Suppressor macrophage treated with lipopolysaccharide for 4 hours (primary cell): ENCODE measurements at places on chromosomes 16 and 17.

DNA sequence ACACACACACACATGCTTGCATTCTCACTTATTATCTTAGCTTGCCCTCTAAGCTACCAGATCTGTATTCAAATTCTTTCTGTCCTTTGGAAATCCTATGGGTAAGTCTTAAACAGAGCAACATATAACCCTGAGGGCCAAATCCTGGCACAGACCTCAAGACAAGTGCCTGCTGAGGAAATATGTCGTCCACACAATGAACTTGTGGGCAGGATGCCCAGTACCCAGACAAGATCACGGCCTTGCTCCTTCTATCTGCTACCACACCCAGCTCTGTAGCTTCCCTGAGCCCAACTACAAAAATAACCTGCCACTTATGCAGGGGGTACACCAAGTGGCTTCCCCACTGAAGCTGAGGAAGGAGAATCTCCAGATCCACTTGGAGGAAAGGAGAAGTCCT lies 37.3 kb upstream of the FA2H start:
- DNase-seq: no peak

DNA sequence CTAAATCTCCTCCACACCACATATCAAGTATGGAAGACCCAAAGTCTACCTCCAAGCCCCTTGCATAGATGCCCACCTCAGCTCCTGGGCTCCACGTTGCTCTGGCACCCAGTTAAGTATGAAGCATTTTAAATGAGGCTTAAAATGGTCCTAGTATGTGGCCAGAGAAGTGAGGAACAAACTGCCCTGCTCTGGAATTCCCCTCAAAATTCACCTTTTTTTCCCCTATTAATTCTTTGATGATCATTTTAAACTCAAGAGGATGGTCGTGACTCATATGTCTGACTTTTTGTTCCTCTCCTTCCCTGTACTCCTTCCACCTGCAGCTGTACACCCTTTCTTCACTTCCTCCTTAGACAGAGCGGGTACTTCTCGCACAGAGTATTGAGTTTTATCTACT lies 234.5 kb upstream of the MYOCD start:
- DNase-seq: no peak

- peak; percentile 90 for DNase-seq
These were observed 6.7 kb downstream of the CCDC57 start for GRCh38 chr17:82205720-82206508.

- no peak for DNase-seq
These were observed 59.7 kb downstream of the VMP1 start for GRCh38 chr17:59767176-59767575.

- DNase-seq: no peak
These were observed 8.0 kb upstream of the NT5M start for GRCh38 chr17:17295141-17295540.

- no peak for DNase-seq
These were observed 62.1 kb upstream of the MYOCD start for GRCh38 chr17:12603566-12603965.

GRCh38 chr17:5416901-5417300 lies 2.6 kb downstream of the NUP88 start:
- no peak for DNase-seq

DNA sequence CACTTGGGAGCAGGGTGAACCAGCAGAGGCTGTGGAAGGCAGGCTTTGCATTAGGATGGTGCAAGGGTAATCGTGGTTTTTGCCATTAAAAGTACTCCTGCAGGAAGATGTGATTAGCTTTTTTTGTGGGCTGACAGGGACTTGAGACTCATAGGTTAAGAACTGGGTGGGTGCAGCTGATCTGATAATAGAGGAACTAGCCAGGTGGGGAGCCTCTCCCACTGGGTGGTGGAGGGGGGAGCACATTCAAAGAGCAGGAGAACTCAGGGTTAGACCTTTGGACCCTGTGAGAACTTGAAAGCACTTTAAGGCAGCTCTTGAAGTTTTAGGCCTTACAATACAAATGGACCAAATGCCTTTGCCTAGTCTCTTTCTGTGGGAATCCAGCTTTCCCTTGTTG lies 32.4 kb downstream of the CCL4 start:
- no peak for DNase-seq

DNA sequence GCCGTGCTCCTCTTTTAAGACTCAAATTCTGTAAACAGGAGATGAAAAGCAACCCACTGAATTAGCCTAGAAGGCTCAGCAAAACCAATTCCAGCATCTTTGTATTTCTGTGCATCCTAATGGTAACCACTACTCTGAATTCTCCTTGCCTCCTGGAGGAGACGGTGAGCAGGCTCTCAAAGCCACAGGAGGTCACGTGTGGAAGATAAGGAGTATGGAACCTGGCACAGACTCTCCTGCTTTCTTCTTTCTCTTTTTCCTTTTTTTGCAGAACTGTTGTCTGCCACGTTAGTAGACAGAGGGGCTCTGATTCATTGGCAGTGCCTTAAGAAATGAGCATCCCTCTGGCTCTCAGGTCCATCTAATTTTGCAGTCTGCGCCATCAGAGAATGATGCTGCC lies 44.4 kb downstream of the VPS53 start:
- DNase-seq: no peak

DNA sequence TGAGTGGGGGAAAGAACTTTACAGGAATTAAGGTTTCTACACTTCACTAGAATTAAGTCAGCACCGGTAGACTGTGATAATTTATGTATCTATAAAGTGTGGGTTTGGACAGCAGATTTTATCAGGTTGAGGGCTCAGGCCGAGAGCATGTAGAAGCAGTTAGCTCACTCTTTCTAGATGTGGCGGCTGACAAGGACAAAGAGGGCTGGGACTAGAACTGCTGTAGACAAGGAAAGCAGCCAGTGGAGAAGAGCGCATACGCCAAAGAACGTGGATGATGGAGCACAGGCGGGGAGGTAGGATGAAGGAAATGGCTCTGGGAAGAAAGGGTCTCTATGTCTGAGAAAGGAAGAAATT lies 504 bp upstream of the GOSR1 start:
- DNase-seq: no peak

GRCh38 chr17:77341069-77341541 lies 200.3 kb downstream of the SEC14L1 start:
- DNase-seq: no peak

- no peak for DNase-seq
These were observed 152.0 kb upstream of the CDC42EP4 start for GRCh38 chr17:73463821-73464220.

- DNase-seq: no peak
These were observed 25.0 kb downstream of the LGALS3BP start for GRCh38 chr17:78954684-78955083.

DNA sequence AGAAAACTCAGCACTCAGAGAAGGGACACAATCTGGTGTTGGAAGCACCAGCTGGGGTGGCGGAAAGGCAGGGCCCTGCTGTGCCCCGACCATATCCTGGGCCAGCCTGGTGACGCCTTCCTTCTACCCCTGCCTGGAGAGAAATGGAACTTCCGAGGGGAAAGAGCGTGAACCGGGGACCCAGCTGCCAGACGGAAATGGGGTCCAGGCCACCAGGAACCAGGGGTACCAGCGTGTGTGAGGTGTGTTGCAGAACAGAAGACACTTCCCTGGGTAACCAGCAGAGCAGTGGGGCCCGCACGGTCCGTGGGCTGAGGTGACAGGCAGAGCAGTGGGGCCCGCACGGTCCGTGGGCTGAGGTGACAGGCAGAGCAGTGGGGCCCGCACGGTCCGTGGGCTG lies 6.8 kb downstream of the RAB40B start:
- DNase-seq: no peak

GRCh38 chr16:10738231-10739077 lies 5.2 kb upstream of the NUBP1 start:
- peak; percentile 85 for DNase-seq

DNA sequence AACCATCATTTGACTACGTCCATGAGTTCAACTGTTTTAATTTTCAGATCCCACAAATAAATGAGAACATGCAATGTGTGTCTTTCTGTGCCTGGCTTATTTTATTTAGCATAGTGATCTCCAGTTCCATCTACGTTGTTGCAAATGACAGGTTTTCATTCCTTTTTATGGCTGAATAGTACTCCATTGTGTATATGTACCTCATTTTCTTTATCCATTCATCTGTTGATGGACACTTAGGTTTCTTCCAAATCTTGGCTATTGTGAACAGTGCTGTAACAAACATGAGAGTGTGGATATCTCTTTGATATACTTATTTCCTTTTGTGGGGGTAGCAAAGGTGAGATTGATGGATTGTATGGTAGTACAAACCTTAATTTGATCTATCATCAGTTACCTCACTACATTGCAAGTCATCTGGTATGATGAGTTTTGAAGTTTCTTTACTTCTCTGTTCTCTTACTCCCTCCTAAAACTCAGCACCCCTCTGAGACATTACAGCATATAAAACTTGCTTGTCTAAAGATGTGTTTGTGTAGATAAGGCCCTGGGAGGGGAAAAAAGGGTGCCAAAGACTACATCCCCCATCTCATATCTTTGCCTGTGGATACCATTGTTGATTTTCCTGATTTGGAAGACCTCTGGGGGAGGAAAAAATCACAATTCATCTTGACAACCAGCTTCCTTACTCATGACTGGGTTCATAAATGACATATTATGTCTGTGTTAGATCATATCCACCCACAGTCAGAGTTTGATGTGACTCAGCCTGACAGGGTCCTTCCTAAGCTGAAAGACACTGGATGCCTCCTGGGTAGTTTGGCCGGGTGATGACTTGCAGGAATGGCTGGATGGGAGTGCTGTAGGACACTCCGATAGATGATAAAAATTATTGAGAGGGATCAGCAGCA lies 47.6 kb downstream of the ABCA9 start:
- DNase-seq: peak; percentile 56

DNA sequence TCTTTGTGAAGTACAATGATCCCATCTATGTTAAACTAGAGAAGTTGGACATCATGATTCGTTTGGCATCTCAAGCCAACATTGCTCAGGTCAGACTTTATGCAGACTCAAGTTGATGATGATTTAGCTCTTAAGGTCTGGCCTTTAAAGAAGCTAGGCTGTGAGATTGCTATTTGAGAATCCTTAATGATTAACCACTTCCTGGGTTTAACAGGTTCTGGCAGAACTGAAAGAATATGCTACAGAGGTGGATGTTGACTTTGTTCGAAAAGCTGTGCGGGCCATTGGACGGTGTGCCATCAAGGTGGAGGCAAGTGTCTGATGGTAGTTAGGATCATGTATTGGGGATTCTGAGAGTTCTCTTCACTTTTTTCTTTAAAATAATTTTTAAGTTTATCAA lies 40.3 kb downstream of the AP2B1 start:
- DNase-seq: no peak

DNA sequence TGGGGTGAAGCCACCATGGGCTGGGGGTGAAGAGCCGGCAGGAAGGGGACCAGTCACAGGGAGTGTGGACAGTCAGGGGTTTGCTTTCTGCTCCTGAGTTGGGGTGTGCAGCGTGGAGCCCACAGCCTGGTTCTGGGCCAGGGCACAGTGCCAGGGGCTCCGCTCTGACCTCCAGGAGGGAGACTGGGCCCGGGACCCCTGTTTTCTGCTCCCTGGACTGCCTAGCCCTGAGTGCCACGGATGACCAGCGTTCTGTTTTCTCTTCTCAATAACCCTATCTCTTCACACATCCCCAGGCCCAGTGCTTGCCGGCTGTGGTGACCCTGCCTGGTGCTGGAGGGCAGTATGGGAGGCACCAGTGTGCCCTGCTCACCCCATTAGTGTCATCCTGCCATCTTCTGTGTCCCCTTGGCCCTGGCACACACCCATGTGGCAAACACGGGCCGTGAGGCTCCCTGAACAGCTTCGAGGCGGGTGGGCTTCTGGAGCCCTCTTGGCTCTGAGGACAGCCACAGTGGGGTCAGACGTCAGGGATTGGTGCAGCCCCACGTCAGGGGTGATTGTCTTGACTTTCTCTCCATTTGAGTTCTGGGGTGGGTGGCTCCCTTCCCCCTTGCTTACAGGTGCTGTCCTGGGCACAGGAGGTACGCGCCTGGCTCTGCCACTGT lies 1.1 kb downstream of the CEMP1 start:
- no peak for DNase-seq

DNA sequence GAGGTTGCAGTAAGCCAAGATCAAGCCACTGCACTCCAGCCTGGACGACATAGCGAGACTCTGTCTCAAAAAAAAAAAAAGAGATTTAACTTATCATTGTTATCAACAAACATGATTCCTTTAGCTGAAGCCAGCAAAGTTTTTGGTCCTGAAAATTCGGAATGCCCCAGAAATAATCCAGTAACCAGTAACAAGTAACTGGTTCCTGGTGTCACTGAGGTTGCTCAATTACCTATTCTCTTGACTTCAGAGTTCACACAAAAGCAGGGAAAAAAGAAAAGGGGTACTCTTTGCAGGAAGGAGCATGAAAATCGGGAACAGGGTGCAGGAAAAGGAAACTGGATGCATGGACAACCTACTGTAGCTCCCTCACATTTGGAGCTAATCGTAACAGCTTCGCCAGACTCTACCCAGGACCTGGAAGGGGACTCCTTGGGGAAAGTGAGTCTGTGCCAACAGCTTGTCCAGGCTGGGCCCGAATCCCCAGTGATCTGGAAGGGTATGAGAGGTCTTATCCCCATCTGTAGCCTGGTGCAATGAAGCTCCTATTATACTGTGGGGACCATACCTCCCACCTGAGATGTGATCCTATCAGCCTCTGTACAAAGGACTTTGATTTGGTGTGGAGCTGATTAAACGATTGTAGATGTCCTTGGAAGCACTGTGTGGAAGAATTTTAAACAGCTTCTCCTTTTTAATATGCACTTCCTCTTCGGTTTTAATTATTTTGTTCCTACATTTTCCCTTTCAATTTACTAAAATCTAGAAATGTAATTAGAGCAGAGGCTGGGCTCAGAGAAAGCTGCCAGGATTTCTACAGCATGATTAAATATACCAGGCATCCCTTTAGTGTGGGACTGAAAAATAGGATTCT lies 3.4 kb upstream of the SPOP start:
- no peak for DNase-seq

- DNase-seq: no peak
These were observed 163.3 kb downstream of the XYLT1 start for GRCh38 chr16:17307504-17307903.

DNA sequence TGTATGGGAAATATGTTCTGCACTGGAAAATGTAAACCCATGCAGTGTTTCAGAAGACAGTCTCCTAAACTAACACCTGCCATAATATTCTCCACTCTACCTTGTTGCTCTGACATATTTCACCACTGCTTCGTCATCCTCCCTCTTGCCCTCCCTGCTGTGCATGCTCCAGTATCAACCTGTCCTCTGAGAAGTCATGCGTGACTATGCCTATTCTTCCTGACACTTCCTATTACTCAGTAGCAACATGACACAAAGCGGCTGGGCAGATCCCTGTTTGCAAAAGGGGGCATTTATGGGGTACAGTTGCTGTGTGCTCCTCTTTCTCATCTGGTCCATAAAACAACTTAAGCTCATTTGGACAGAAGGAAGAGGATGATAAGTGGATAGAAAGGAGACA lies 805.6 kb upstream of the EEF2KMT start:
- DNase-seq: no peak
